Lung (tissue), 17 donors: ENCODE measurements at places on chromosomes 2 and 18.

DNA sequence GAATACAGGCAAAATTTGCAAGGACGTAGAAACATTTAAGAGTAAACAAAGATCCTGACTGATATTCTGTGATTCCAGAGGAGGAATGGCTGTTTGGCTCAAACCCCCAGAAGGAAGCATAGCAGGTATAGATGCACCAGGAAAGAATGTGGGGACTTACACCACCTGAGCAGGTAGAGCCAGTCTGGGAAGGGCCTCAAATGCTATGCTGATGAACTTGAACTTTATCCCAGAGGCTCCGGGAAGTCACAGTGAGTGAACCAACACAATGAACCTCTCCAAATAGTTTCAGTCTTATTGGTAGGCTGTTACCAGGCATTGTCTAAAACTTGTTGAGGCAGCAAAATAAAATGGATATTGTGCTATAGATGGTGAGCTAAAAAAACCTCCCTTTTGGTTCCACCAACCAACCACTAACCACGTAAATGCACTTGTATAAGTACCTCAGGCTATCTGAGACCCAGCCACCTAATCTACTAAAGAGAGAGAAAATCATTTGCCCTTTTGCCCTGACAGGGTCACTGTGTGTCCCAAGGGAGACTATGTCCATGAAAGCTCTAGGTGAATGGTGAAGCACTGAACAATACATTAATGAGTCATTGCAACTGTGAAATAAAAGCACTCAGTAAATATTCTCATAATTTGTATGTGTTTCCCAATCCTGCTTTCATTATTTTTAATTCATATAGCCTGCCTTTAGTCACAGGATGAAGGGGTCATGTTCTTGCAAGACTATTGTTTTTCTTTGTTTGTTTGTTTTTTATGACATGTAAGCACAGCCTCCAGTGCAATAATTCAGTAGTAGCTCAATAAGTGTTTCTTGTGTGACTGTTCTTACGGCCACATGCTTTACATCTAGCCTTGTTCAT lies 911.6 kb downstream of the EPHA4 start:
- H3K36me3 ChIP-seq = no peaks in the 10 kb centered on the region
- peaks cover 6% of the 10 kb centered on the region for H3K4me1 ChIP-seq
- DNase-seq = no peak
- no peaks in the 10 kb centered on the region for H3K27me3 ChIP-seq

- H3K36me3 ChIP-seq = no peaks in the 10 kb centered on the region
- H3K4me3 ChIP-seq = no peak overlapping the region
- H3K4me1 ChIP-seq = no peaks in the 10 kb centered on the region
- no peaks in the 10 kb centered on the region for H3K27me3 ChIP-seq
Observed at GRCh38 chr2:29039718-29040480, 34.4 kb downstream of the PCARE start.

DNA sequence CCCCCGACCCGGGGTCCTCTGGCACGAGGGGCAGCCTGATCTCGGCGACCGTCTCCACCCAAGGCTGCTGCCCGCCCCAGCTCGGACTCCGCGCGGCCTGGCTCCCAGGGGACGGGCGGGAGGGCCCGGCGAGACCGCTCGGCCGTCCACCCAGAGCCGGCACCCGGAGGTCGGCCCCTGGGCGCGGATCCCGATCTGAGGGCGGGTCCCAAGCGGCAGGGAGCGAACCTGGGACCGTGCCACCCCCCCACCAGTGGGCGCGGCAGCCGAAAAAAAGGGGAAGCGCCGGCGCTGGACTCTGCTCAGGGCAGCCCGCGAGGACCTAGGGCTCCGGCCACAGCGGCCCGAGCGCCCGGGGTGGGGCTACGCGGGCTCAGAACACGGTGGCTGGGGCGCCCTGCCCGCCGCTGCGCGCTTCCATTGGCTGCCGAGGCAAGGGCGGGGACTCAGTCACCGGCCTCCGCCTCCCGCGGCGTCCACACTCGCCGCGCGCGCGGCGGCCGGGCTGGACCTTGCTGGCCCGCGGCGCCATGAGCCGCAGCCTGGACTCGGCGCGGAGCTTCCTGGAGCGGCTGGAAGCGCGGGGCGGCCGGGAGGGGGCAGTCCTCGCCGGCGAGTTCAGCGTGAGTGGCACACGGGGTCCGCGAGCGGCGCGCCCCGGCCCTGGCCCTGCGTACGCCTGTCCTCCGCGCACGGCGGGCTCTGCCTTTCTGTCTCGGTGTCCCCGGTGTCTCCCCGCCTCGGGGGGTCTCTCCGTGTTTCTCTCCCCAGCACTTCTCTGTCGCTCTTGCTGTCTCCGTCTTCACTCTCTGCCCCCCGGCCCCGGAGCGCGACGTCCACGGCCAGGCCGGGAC lies at the start of gene PTPN18:
Gene PTPN18 (plus strand): TSS at position 479 of the 854 bp plus-strand sequence. CDS start 52 bp downstream, at position 531.
- peak within 1 kb of the TSS; percentile 81 for H3K27ac ChIP-seq
- no peaks in the 10 kb centered on the region for H3K27me3 ChIP-seq
- peak; percentile 82 for DNase-seq
- no peaks in the 10 kb centered on the region for H3K4me1 ChIP-seq

GRCh38 chr2:10161961-10162441 lies 39.5 kb downstream of the RRM2 start:
- peaks cover 26% of the 10 kb centered on the region for H3K4me1 ChIP-seq
- DNase-seq = no peak
- H3K4me3 ChIP-seq = no peak overlapping the region
- H3K36me3 ChIP-seq = no peaks in the 10 kb centered on the region
